GM12865 (cell line): ENCODE measurements at places on chromosomes 3 and 15.

- no peak for DNase-seq
Observed at GRCh38 chr3:60055765-60056164, 1005.9 kb upstream of the CFAP20DC start.

- no peak for DNase-seq
Observed at GRCh38 chr3:194631696-194632095, 1.5 kb downstream of the TMEM44 start.

DNA sequence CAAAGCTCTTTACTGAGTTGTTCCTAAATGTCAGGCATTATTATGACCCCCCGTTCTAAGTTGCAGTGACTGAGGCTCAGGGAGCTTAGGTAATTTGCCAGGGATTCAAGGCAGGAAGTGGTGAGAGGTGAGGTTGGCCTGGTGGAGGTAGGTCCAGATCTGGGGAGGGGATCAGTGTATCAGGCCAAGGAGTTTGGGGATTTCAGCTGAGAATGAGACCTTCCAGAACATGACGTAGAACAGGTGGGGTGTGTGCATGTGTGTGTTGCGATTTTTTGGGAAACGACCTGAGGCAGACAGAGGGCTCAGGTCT lies 41.1 kb upstream of the MRPS22 start:
- no peak for DNase-seq

DNA sequence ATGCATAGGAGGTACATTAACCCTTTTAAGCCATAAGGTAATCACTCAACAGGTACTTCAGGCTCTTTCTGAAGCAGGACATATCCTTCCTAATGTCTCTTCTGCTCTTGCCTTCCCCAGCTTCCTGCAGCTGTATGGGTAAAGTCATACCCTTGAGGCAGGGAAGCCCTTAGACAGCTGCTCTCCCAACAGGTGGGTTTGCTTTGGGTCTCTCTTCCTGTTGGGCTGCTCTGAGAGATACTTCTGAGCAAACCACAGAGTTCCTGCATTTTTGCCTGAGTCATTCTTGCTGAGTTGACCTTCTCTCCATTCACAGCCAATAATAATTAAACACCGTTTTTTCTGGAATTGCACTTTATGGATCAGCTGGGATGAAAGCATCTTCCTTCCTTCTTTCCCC lies 2.0 kb upstream of the TRAT1 start:
- DNase-seq, result peak; percentile 3

DNA sequence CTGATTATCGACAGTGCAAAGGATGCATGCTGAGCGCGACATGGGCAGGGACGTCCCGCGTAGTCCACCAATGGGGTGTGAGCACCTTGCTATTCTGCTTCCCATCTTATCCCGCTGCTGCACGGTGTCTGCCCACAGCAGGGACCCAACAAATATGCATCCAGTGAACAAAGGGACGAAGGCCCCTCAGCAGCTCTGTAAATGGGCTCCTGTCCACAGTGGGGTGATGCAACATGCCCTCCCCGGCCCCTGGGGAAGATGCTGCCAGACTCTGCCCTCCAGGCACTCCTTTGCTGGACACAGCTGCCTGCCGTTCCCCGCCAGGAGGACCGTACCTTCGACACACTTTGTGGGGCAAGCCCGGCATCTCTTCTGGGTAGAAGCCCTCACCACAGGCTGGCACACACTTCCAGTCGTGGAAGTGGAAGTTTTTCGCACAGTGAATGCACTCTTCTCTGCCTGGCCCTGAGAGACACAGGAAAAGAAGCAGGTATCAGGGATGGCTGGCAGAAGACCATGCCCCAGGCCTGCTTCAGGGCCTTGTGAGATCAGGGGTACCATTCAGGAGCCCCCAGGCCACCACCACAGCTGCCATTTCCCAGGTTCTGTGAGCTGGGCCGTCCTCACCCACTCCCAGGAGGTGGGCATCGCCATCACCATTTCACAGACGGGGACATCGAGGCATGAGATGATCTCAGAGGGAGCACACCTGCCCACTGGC lies 18.2 kb upstream of the SNRPA1 start:
- DNase-seq, result no peak

DNA sequence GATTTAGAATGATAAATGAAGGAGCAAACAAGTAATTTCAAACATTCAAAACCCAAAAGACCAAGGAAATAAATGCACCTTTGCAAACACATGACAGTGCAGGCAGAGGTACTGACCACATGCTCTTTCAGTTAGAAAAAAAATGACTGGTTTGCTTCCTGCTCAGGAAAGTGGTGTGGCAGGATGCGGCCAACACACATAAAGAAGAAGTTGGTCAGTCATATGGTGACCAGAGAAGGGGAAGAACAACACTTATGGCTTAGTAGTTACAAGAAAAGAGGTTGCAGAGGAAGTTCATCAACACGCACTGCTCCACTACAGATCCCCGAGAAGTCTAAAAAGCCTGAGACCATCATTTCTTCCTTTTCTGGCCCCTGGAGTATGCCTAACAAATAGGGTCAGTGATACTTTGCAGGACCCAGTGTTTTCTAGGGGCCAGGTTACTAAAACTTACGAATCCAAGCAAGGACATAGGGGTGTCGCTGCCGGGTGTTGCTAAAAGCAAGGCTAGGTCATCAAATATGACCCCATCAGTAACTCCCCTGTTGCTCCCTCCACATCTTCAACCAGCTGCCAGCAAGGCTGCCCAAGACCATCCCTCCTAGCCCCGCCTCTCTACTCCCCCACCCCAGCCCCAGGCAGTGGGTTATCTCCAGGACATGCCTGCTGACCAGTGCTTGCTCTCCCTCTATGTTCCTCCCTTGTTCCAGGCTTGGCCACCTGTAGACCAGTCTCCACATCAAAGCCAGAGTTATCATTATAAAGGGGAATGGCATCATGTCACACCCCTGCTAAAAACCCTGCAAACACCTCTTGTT lies 11.2 kb downstream of the ATP8B4 start:
- peak; percentile 91 for DNase-seq

- DNase-seq, result no peak
Observed at GRCh38 chr15:79089890-79090486, 592 bp downstream of the RASGRF1 start.

GRCh38 chr15:28044121-28044672 lies 54.9 kb downstream of the OCA2 start:
- DNase-seq, result no peak

DNA sequence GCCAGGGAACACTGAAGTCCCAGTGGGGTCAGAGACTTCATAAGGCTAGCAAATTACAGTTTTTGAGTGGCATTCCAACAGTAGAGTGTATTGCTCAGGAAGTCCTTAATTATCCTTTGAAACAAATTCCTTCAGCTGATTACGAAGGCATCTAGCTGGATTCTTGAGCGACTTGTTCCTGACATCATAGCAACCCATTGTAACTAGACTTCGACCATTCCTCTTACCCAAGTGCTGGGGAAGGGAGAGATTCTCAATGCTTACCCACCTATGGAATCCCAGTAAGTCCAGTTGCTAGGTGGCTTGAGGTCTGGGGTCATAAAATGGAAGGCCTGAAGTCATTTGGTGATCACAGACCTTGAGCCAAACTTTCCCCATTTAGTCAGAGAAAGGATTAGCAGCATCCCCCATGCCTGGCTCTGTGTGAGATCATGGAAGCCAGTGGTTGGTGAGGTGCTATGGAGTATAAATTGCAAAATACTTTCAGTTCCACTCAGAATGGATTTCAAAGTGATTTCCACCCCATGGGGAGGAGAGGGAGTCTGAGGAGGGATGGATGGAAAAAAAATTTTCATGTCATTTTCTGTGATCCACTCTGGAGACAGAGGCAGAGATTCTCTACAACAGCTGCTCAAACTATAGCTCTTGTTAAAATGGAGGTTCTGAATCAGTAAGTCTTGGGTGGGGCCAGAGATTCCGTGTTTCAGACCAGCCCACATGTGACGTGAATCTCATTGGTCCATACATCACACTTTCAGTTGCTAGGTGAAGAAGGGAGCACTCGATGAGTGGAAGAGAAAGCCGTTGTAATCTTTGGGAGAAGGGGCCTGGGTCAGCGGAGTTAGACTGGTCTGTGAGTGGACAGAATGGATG lies 45.7 kb downstream of the CD86 start:
- peak; percentile 90 for DNase-seq

GRCh38 chr15:101168898-101169494 lies 82.9 kb downstream of the CHSY1 start:
- no peak for DNase-seq

GRCh38 chr3:106795553-106795952 lies 581.7 kb upstream of the CCDC54 start:
- DNase-seq, result no peak

DNA sequence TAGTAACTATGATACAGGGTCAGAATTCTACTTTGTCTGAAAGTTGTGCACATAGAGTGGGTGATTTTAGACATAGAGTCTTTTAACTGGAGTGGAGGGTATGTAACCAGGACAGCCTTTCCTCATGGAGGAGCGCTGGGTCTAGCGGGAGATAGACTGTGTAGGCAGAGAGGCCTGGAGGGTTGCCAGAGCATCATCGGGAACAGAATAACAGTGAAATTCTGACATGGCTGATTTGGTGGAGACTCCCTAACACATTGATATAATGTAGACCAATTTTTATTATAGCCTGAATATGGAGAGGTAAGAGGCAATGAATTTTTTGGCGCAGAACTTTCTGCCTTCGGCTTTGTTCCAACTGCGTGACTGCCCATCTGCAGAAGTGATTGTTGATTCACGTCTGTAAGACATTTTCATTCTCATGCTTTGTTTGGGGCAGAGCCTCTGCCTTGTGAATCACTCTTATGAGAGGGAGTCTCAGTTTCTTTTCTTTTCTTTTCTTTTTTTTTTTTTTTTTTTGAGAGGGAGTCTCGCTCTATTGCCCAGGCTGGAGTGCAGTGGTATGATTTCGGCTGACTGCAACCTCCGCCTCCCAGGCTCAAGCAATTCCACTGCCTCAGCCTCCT lies 16.0 kb downstream of the LPP start:
- DNase-seq, result no peak

DNA sequence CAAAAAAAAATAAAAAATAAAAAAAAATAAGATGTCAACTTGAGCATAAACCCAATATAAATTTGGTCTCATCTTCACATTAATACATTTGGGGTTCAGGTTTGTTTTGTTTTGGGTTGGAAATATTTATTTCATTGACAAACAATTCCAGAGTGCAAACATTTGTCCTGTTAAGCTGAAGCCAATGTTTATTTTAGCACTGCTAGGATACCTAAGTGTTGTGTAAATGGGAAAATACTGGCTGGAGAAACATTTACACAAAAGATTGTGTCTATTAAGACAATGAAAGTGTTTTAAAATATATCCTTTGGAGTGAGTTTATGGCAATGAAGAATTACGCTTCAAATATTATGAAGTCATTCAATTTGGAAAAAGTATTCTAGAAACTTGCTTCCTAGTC lies 91.1 kb downstream of the MEIS2 start:
- DNase-seq, result no peak

DNA sequence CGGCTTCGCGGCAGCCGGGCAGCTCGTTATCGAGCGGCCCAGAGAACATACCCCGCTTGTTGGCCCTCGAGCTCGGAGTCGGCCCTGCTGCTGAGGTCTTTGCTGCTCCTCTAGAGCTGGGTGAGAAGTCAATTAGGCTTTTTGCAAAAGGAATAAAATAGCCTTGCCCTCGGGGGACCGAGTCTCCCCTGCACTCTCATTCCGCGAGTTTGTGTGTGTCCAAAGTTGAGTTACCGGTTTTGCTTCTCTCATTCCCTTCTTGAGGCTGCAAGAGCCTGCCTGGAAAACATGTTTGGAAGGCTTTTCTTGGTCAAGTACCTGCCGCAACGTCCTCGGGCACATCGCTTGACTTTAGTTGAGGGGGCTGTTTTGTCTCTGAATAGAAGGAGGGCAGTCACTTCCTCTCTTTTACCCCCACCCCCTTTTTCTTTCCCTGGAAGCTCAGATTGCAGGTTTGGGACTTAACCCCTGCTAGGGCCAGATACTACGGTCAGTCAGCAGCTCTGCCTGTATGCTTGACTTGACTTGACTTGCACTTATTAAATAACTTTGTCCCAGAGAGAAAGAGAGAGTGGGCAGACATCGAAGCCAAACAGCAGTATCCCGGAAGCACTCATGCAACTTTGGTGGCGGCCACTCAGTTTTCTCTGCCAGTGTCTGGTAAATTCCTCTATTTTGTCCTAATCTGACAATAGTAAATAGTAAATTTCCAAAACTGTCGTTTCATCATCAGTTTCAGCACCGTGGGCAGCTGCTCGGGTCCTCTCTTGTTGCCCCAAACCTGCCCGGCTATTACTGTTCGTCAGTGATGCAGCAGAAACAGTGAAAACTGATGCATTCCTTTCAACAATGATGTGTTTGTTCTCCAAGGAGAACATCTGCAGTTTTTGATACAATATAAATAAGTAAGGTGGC lies 609 bp downstream of the RNF13 start:
- DNase-seq, result peak; percentile 24

- no peak for DNase-seq
Observed at GRCh38 chr3:108241721-108242120, 19.5 kb upstream of the IFT57 start.

DNA sequence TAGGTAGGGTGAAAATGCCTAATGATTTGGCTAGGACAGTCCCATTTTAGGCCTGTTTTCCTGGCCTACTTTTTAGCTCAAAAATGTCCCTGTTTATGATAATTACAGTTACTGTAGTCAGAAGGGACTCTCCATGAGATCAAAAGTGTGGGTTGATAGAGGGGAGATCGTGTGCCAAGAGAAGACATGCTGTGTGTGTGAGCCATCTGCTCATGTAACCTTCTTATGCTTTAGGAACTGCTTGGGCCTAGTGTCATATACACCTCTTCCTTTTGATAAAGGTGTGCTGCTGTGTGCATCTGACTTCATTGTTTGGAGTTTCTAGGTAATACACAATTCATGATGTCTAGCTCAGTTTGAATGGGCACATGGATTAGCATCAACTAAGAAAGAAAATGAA lies 786.5 kb downstream of the PDCD6IP start:
- DNase-seq, result no peak

GRCh38 chr3:60886518-60886917 lies 364.7 kb downstream of the FHIT start:
- no peak for DNase-seq

DNA sequence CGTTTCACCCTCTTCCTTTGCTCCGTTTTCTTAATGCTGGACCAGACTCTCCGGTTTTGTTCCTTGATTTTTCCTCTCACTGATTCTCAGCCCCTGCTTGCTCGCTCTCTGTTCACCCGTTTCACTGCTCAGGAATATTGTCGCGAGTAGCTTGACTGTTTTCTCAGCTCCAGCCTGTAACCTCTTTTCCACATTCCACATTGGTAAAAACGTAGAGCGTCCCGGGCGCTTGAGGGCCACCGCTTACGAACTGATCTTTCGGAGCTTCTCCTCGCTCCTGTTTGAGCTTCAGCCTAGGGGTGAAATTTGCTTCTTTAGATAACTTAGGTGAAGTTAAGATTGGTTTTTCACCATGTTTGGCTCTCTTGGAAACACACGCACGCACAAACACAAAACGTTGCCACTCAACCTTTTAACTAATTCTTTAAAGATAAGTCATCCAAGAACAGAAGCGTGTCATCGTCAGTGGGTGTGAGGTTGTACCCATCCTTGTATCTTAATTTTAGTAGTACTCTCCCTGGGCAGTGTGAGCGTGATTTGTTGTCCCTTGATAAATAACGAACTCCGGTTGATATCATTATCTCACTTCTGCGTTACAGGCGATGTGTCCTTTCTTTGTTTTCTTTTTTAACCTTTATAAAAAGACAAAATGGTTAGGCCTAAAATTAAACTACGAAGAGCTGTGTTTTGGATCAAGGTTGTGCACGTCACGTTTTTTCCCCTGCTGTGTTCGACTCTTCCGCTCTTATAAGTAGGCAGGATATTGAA lies 1.0 kb downstream of the PAK2 start:
- peak; percentile 56 for DNase-seq

GRCh38 chr3:70250492-70250891 lies 61.9 kb downstream of the MDFIC2 start:
- DNase-seq, result no peak

- no peak for DNase-seq
Observed at GRCh38 chr15:73249499-73249898, 119.3 kb downstream of the HCN4 start.

- no peak for DNase-seq
Observed at GRCh38 chr15:63059075-63059474, 16.5 kb downstream of the TPM1 start.
